Heart left ventricle (tissue), 16 donors: ENCODE measurements at places on chromosomes 13 and 19. TPM values are rescaled to one million over a fixed set of nuclear protein-coding genes. Genes with fewer than 3 reads are reported as not detected.

DNA sequence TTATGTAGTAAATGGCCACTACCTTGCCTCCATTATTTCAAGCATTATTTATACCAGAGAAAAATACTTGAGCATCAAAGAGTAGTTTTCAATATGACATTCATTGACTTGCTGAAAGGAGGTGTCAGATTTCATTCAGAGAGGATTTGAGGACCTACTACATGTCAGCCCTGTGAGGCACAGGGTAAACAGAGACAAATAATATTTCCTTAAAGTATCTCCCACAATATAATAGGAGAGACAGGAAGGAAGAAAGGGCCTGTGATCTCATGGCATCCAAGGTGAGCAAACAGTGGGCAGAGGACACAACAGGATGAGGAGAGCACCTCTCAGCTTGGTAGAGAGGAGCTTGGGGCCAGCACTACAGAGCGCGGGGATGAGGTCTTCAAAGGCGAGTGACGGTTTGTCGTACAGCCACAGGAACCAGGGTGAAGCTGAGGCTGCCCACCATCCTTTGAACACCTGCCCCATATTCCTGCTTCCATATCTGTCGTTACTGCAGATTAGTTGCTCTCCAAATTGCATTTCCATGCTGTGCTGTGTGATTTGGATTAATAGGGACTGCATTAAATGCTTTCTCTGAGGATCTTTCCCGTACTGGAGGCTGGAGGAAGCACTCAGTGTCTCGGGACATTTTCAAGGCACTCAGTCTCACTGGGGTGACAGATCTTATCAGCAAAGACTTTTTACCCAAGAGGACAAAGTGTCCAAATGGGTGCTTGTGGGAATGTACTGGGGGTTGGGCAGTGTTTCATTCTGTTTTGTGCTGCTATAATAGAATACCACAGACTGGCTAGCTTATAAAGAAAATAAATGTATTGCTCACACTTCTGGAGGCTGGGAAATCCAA lies 59.2 kb downstream of the GJA3 start:
- H3K4me3 ChIP-seq, result no peak overlapping the region
- no peak overlapping the region for H3K27ac ChIP-seq
- no peaks in the 10 kb centered on the region for H3K36me3 ChIP-seq
- no peak for DNase-seq
- H3K27me3 ChIP-seq, result peaks cover 4% of the 10 kb centered on the region

GRCh38 chr13:90769387-90769786 lies 578.1 kb upstream of the MIR17HG start:
- no peak overlapping the region for H3K27ac ChIP-seq
- no peak overlapping the region for H3K4me3 ChIP-seq
- no peak for DNase-seq
- H3K27me3 ChIP-seq, result no peaks in the 10 kb centered on the region
- H3K36me3 ChIP-seq, result no peaks in the 10 kb centered on the region

- H3K4me3 ChIP-seq, result no peak overlapping the region
- H3K4me1 ChIP-seq, result no peaks in the 10 kb centered on the region
- DNase-seq, result no peak
- H3K27ac ChIP-seq, result no peak overlapping the region
Measured at GRCh38 chr19:21202865-21203494, 61.1 kb downstream of the ZNF431 start.

- H3K36me3 ChIP-seq, result no peaks in the 10 kb centered on the region
- no peaks in the 10 kb centered on the region for H3K4me1 ChIP-seq
- no peak overlapping the region for H3K27ac ChIP-seq
- H3K27me3 ChIP-seq, result no peaks in the 10 kb centered on the region
- peak overlapping the region; percentile 8 for H3K4me3 ChIP-seq
Measured at GRCh38 chr13:62305756-62306155, 890.1 kb upstream of the PCDH20 start.

DNA sequence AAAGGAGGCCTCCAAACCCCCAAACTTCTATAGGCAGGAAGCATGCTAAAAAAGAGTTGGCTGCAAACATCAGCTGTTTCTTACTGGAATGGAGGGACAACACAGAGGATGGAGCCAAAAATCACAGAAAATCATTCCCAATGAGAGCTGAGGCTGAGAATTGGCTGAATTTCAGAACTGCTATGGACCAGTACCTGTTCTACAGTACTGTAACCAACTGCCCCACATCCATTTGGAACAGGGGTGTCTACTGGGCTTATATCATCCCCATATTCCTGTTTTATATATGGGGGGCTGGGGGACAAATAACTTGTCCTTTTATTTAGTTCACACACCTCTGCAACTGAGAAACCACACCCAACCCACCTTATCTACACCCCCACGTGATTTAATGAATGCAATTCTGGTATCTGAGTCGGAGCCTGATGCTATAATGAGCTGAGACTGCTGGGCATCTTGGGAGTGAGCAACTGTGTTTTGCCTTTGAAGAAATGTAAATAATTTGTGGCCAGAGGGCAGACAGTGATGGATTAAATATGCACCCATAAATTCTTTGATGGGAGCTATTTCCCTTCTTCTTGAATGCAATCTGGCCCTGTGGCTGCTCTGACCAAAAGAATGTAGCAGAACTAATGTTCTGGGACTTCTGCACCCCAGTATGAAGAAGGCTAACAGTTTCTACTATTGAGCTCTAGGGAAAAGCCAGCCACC lies 82.6 kb downstream of the TBC1D4 start:
- H3K4me3 ChIP-seq, result no peak overlapping the region
- H3K36me3 ChIP-seq, result no peaks in the 10 kb centered on the region
- DNase-seq, result no peak
- no peaks in the 10 kb centered on the region for H3K27me3 ChIP-seq
- H3K27ac ChIP-seq, result no peak overlapping the region
- peaks cover 58% of the 10 kb centered on the region for H3K4me1 ChIP-seq

- H3K4me1 ChIP-seq, result no peaks in the 10 kb centered on the region
- peaks cover 12% of the 10 kb centered on the region for H3K36me3 ChIP-seq
- H3K4me3 ChIP-seq, result no peak overlapping the region
- H3K27me3 ChIP-seq, result peaks cover 4% of the 10 kb centered on the region
- H3K27ac ChIP-seq, result no peak overlapping the region
Measured at GRCh38 chr19:40590464-40591265, 10.5 kb upstream of the LTBP4 start.

GRCh38 chr13:75841905-75842304 lies 205.8 kb downstream of the LMO7 start:
- DNase-seq, result no peak
- H3K27ac ChIP-seq, result no peak overlapping the region
- no peak overlapping the region for H3K4me3 ChIP-seq
- peaks cover 4% of the 10 kb centered on the region for H3K4me1 ChIP-seq
- H3K36me3 ChIP-seq, result peaks cover 34% of the 10 kb centered on the region

GRCh38 chr13:43180837-43181236 lies 157.5 kb downstream of the DNAJC15 start:
- H3K4me3 ChIP-seq, result no peak overlapping the region
- H3K36me3 ChIP-seq, result no peaks in the 10 kb centered on the region
- no peak for DNase-seq
- no peak overlapping the region for H3K27ac ChIP-seq
- H3K27me3 ChIP-seq, result no peaks in the 10 kb centered on the region
- no peaks in the 10 kb centered on the region for H3K4me1 ChIP-seq

DNA sequence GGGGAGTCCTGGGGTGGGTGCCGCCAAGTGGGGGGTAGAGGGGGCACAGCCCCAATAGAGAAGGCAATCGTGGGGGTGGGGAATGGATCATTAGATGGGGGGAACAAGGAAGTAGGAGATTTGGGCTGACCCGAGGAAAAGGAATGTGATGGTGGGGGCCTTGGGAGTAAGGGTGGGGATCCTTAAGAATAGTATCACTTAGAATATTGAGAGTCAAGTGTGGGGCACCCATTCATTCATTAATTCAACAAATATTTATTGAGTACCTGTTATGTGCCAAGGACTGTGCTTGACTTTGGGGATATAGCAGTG lies 641 bp downstream of the PPP5C start:
- no peak overlapping the region for H3K27ac ChIP-seq

DNA sequence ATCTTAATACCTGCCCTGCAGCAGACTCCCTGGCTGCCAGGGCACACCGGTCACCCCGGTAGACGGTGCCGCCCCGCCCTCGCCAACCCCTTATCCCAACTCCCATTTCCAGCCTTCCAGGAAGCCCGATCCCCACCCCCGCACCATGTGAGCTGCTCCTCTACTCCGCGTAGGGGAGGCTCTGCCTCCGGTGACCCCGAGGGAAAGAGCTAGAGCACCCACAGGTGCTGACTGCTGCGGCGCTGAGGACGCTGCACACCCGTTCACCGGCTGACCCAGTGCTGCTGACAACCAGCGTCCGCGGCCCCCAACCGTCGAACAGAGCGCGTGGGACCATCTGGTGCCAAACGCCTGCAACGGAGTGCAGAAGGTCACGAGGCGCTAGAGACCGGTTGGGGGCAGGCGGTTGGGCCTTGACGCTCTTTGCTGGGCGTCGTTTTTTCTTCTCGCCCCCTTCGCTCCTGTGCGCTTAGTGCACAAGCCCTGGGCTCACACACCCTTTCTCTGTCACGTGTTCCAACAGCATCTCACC lies 59.6 kb upstream of the ZNF599 start:
- no peak overlapping the region for H3K27ac ChIP-seq
- no peak overlapping the region for H3K4me3 ChIP-seq
- H3K4me1 ChIP-seq, result peaks cover 5% of the 10 kb centered on the region

- no peak for DNase-seq
- no peak overlapping the region for H3K27ac ChIP-seq
- no peaks in the 10 kb centered on the region for H3K36me3 ChIP-seq
- no peaks in the 10 kb centered on the region for H3K27me3 ChIP-seq
- no peak overlapping the region for H3K4me3 ChIP-seq
Measured at GRCh38 chr19:39754544-39754943, 16.7 kb upstream of the CLC start.

- no peak overlapping the region for H3K27ac ChIP-seq
- H3K4me3 ChIP-seq, result peak overlapping the region; percentile 52
- no peaks in the 10 kb centered on the region for H3K27me3 ChIP-seq
Measured at GRCh38 chr19:13951799-13952153, 533 bp upstream of the DCAF15 start.

GRCh38 chr19:34350161-34350561 lies 14.8 kb upstream of the GPI start:
- H3K4me1 ChIP-seq, result no peaks in the 10 kb centered on the region
- H3K27ac ChIP-seq, result no peak overlapping the region
- no peaks in the 10 kb centered on the region for H3K27me3 ChIP-seq
- DNase-seq, result no peak
- peaks cover 96% of the 10 kb centered on the region for H3K36me3 ChIP-seq
- H3K4me3 ChIP-seq, result no peak overlapping the region

GRCh38 chr13:111422348-111422747 lies 101.9 kb downstream of the TEX29 start:
- H3K27ac ChIP-seq, result no peak overlapping the region
- no peaks in the 10 kb centered on the region for H3K36me3 ChIP-seq
- H3K4me3 ChIP-seq, result no peak overlapping the region
- H3K27me3 ChIP-seq, result no peaks in the 10 kb centered on the region
- no peaks in the 10 kb centered on the region for H3K4me1 ChIP-seq
- DNase-seq, result no peak

Gene PGLYRP2
- total RNA-seq, result not detected

Gene ANKLE1
- 0.10 TPM for total RNA-seq

Gene CCDC194
- total RNA-seq, result not detected

Gene AP1M2
- not detected for total RNA-seq

Gene FGF22
- 0.36 TPM for total RNA-seq

Gene COL4A2
- 166 TPM for total RNA-seq

Gene ZNF90
- 0.50 TPM for total RNA-seq

Gene RDH8
- total RNA-seq, result not detected

Gene IZUMO2
- not detected for total RNA-seq

Gene LGALS7B
- not detected for total RNA-seq
